ENCODE measurements at places on chromosomes 3 and 15.

DNA sequence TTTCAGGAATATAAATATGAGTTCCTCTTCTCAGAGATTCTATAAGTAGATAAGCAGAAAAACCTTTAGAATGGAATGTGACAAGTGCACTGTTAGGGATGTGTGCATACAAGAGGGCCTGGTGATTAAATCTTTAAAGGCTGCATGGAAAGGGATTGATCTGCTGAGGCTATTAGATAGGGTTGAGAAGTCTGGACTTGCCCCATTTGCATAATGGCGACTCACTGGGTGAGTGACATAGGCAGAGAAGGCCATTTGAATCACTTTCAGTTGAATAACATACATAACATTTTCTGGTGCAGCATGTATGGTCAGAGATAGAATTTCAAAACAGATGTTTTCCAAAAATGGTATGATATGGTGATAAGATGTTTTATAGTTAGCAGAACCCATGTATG lies 156.9 kb downstream of the ZNF621 start:
- no peak for DNase-seq

GRCh38 chr3:143183665-143183964 lies 64.0 kb downstream of the CHST2 start:
- DNase-seq = no peak

GRCh38 chr15:83654379-83655236 lies 685 bp downstream of the ADAMTSL3 start:
- no peak for DNase-seq

DNA sequence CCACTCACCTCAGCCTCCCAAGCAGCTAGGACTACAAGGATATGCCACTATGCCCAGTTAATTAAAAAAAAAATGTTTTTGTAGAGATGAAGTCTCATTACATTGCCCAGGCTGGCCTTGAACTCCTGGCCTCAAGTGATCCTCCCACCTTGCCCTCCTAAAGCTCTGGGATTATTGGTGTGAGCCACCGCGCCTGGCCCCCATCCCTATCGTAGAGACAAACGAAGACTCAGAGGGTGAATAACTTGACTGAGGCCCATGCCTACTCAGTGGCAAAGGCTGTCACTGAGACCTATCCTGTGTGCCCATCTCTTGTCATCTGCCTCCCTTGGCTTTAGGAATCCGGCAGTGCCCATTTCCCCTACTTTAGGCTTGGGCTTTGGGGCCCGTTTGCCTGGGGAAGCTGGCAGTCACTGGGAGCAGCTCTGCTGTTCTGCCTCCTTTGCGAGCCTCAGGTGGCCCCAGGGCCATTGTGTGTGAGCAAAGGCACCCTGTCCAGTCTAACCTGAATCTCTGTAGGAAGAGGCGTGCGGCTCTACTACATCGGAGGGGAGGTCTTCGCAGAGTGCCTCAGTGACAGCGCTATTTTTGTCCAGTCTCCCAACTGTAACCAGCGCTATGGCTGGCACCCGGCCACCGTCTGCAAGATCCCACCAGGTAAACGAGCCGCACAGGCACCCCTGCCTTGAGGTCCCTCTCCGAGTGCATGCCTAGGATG lies 70.1 kb downstream of the AAGAB start:
- DNase-seq = no peak

GRCh38 chr3:58938057-58938456 lies 111.8 kb downstream of the CFAP20DC start:
- no peak for DNase-seq

- no peak for DNase-seq
These were observed 39.8 kb downstream of the FOXB1 start for GRCh38 chr15:60043744-60044435.

- DNase-seq = no peak
These were observed 26.3 kb downstream of the SCN11A start for GRCh38 chr3:39025222-39025970.

GRCh38 chr3:110494093-110494490 lies 577.5 kb upstream of the NECTIN3 start:
- DNase-seq = no peak

GRCh38 chr3:125055331-125055912 lies 375 bp downstream of the HEG1 start:
- peak; percentile 4 for DNase-seq

DNA sequence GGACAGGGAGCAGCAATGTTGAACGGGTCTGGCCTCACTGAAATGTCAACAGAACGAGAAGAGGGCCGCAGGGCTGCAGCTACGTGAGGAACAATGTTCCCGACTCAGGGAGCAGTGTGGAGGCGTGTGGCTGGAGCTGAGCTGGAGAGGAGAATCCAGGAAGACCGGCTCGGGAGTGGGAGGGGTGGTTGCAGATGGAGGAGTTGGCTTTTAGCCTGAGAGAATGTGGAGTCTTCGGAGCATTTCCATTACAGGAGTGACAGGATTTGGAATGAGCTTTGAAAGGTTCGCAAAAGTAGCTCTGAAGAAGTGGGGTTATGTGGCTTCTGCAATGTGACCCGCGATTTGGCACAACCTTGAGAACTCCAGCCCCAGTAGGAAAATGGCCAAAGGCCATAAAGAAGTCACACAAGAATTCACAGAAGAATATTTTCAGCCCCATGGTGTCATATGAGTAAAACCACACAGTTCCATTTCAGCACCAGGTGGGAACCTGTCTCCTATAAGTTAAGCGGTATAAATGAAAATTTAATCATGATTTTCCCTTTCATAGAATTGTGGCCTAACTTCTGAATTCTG lies 78.8 kb upstream of the NSMCE3 start:
- DNase-seq = no peak

- DNase-seq = no peak
These were observed 196.1 kb downstream of the PDCD6IP start for GRCh38 chr3:33994568-33994967.

DNA sequence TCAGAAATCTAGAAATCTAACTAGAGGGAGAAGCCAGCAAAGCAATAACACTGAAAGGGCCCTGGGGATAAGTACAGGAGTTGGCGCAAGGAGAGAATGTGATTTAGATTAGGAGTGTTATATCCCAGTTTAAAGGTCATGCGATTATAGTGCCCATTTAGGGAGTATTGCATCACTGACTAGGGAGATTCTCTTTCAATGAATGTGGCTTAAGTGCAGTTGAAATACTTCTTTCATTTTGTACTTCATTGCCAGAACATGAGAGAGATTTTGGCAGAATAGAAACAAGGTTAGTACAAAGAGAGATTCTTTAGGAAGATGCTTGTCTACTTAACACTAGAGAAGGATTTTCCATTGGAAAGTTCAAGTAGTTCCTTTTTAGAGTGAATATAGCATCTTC lies 13.9 kb downstream of the ROBO2 start:
- DNase-seq = no peak

- DNase-seq = no peak
These were observed 88.7 kb upstream of the IQSEC1 start for GRCh38 chr3:13161771-13162535.

DNA sequence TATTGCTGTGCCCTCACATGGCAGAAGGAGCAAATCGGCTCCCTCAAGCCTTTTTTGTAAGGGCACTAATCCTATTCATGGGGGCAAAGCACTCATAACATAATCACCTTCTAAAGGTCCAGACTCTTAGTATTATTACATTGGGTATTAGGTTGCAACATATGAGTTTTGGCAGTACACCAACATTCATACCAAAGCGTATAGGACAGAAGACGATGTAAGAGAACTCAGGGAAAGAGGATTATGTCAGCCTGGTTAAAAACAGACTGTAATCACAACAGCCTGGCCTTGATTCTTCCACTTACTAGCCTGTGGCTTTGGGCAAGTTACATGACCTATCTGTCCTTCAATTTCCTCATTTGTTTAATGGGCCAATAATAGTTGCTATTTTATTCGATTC lies 828.5 kb upstream of the NECTIN3 start:
- no peak for DNase-seq

DNA sequence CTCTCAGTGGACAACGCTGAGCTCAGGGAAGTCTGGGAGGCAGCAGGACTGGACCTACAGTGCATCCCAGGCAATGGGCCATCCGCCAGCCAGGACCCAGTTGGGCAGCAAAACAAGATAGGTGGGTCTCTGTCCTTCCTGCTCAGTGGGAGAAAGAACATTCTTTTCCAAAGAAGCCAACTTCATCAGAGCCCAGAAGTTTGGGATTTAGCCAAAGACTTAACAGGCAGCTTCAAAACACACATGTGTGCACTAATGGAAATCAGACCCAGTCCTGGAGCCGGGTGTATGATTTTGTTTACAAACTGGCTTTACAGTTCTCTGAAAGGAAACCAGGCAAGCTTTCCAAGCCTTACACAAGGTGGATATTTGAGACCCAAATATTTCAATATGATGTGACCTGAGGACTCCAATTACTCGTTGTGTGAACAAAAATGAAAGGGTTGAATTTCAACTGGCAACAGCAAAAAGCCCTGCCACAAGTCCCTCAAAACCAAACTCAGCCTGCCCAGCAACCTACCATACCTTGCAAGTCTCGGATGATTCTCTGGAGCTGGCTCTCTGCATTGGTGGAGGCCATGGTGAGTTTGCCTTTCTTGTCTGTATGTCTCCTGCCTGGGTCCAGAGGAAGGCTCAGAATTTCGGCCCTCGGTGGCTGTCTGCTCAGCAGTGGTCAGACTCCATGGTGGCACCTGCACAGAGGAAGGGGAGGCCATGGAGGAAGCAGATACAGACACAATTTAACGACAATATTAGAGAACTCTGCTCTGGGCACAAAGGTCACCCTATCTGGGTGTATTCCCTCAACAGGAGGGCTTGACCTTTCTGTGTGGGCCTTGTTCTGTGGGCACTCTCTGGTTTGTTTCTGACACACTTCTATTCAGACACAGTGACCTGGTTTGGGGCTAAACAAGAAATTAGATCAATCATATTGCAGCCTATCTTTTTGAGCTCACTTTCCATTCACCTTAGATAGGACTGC lies 11.0 kb downstream of the FYCO1 start:
- no peak for DNase-seq

DNA sequence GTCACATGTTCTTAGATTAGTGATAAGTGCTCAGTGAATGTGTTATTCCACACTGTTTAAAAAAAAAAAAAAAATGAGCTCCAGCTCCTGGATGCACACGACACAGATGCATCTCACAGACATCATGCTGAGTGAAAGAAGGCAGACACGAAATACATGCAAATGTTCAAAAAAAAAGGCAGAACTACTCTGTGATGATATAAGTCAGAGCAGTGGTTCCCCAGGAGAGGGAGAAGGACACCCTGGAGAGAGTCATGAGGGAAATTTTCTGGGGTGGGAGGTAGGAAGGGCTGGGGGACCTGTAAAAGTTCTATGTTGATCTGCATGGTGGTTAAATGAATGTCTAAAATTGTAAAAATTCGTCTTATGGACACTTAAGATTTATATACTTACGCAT lies 4.3 kb downstream of the CSRNP1 start:
- DNase-seq = no peak

GRCh38 chr15:40161693-40162391 lies 973 bp downstream of the BUB1B start:
- no peak for DNase-seq

- no peak for DNase-seq
These were observed 319.4 kb downstream of the PLCL2 start for GRCh38 chr3:17204049-17204650.

GRCh38 chr3:147702509-147702908 lies 293.3 kb downstream of the ZIC1 start:
- no peak for DNase-seq

GRCh38 chr3:162569314-162569713 lies 1072.7 kb downstream of the OTOL1 start:
- DNase-seq = no peak

GRCh38 chr3:62809369-62809768 lies 65.8 kb downstream of the CADPS start:
- DNase-seq = no peak

DNA sequence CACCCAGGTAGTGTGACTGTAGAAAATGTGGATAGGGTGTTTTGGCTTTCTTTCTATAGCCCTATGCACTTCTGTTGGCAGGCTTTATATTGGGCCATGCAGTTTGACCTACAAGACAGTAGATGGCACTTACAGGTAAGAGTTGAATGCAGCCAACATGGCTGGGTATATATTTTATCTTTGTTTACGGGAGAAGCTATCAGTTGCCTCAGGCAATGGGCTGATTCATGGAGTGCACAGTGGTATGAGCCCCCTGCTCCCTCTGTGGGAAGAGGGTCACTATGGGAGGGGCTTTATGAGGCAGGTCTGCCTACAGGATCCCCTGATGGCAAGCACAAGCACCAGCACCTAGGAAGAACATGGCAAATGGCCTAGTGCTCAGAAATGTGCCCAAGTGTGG lies 301.2 kb upstream of the CDIN1 start:
- no peak for DNase-seq

DNA sequence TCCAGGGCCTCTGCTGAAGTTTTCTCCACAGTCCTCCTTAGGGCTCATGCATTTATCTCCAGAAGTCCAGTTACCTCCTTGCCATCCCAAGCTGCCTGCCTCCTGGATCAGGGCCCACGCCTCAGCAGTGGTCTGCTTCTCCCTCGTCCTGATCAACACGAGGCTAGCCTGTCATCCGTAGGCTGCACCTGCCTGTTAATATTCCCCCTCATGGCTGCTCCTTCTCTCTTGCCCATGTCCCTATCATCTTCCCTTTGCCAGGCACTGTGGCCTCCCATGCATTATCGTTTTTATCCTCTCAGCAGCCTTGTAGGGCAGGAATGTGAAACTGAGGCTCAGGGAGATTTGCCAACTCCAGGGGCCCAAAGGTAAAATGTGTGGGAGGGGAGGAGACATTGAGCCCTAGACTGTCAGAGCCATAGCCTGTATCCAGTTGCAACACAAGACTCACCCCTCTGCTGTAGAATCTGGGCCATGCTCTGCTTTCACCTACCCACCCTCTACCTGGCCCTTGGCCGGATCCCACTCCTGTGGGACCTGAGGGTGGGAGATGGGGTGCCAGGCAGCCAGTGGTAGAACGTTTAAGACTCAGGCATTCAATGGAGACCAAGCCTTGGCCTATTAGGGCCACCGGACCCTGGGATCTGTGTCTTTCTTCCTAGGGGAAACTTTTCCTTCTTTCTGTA lies 4.6 kb downstream of the GRM2 start:
- no peak for DNase-seq

- no peak for DNase-seq
These were observed 183.6 kb downstream of the ATP10A start for GRCh38 chr15:25679492-25679891.

GRCh38 chr15:44500555-44500954 lies 36.4 kb upstream of the EIF3J start:
- no peak for DNase-seq

DNA sequence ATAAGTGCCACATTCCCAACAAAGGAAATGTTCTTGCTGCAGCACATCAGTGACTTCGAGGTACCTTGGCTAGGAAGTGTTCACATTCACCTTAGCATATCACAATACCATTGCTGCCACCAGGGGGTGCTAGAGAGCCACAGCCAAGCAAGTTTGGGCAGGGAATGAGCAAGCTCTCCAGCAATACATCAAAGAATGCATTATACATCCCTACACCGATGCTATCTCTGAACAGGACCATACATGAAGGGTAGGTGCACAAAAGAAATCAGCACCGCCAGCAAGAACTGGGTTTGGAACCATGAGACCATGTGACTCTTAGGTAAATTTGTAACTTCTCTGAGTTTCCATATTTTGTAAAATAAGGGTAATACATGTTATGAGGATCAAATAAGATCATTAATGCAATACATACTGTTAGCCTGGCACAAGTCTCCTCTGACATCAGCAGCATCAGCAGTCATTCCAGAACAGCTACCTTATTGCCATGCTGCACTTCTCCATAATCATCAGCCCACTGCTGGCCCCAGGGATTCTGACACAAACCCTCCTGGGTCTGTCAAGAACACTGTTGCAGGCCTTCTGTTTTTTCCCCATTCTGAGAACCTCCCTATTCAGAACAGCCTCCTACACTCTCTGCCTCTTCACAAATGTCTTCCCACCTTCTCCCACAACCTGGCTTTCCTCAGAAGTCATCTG lies 37.5 kb downstream of the RYK start:
- peak; percentile 70 for DNase-seq

Data from activated CD4-positive, CD25-positive, alpha-beta regulatory T cell (primary cell).